ENCODE measurements at places on chromosomes 6 and 20.
A peak's percentile ranks its signal among the peaks of the same experiment; 100 is the strongest.

DNA sequence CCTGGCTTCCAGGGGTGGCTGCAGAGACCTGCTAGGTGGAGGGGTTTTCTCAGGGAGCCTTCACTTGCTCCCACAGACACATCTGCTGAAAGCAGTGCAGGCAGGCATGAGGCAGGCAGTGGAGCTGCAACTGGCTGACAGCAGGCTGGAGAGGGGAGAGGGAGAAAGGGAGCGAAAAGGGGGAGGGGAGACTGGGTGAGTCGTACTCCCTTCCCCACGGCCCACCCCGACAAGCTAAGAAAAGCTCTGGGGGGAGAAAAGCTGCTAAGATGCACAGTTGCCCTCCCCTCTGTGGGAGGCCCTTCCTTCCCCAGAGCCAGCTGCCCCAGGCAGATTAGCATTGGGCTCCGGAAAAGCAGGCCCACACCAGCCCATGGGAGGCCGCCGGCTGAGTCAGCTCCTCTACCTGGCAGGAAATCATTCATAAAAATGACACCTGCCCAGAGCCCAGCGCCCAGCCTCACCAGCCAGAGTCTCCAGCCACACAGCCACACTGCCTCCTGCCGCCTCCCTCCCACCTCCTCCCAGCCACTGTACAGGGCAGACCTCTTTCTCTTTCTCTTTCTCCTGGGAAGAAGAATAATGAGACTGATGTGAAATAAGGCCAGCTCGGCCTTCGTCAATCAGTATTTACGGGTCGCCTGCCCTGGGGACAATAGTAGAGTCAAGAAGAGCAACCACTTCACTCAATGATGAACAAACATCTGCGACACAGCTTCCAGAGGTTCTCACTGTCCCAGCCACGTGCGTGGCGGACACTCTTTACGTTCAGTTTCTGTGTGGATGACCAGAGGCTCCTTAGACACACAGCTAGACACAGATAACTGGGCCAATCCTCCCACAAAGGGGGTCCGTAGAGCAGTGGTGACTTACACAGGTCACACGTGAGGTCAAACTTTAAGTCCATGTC, 7.7 kb upstream of the C20orf203 start:
- peak; percentile 34 for DNase-seq

DNA sequence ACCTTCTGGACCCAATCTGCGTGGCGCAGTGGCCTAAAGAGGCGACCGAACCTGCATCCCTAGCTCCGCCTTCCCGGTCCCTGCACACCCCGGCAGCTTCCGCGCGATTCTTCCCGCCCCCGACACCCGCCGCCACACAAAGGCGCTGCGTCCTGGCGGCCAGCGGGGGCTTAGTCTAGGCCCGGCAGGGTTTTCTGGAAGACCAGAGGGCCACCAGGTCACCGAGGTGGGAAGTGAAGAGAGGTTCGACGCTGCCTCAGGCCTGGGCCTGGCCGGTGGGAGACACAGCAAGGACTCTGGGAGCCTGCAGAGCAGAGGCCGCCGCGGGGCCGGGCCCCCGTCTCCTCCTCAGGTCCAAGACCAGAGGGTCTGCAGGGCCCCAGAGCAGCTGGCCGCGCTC, 154.9 kb downstream of the OR2B2 start:
- peak; percentile 66 for DNase-seq

- no peak for DNase-seq
These were observed 464.1 kb downstream of the UTRN start for GRCh38 chr6:144749263-144749662.

DNA sequence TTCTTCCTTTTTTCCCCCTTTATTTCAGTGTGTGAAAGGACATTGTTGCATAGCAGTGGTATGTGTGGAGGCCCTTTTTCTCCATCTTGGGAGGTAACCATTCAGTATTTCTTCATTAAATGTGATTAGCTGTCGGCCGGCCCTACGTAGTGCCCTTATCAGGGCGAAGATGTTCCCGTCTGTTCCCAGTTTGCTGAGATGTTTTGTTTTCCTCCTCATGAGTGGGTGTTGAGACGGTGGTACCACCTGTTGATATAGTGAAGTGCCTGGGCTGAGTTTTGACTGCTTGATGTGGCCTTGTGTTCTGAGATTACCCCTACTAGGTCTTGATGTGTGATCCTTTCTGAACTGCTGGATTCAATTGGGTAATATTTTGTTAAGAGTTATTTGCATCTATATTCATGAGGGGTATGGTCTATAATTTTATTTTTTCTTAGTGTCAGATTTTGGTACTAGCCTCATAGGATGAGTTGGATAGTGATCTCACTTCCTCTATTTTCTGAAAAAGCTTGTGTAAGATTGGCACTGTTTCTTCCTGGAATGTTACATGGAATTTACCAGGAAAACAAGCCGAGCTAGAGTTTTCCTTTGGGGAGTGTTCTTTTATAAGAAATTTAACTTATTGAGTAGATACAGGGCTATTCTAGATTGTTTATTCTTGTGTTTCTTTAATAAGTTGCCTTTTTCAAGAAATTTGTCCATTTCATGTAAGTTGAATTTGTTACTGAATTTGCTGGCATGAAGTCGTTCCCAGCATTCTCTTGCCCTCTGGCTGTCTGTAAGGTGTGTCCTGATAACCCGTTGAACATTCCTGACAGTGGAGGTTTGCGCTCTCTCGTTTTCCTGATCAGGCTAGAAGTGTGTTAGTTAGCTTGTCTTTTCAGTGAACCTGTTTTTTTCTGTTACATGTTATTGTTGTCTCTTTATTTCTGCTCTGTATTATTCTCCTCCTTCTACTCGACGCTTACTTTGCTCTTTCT, 4.3 kb downstream of the MTG2 start:
- DNase-seq = no peak

DNA sequence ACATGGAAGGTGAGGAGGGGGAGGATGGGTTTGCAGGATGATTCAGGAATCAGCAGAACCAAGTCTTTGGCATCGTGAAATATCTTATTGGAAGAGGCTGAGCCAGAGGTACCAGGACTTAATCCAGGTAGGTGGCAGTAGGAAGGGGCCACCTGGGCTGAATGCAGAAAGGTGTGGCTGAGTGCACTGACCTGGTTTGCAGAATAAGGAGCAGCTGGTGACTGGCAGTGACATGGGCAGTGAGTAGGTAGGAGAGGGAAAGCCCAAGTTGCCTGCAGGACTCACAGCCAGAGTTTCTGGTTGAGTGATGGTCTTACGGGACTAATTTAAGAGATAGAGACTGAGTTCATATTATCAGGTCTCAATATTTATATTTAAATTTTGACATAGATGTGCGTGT, 1.1 kb upstream of the PBOV1 start:
- DNase-seq = no peak

DNA sequence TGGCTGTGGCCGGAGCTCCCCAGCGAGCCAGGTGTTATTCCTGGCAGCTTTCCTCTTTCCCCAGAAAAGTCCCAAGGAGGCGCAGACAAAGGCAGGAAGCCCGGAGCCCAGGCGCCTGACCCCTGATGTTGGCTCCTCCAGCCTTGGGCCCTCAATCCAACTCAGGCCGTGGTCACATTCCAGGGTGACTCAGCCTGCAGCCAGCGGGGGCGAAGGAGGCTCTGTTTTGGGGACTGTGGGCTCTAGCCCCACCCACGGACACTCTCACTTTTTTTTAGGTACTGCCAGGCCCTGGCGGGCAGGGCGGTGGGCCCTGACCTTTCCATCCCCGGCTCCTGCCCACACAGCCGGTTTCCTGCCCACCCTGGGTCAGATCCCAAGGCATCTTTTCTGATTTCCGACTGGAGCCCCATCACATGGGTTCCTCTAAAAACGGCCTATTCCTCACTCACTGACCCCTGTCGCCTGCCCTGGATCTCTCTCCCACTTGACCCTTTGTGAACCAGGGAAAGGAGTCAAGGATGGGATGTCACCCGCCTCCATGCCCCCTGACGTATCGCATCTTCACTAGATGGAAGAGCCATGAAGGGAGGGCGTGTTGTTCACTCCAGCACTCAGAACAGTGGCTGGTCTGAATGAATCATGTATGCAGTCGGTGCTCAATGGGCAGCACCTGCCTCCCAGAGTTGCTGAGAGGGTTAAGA, 5.5 kb downstream of the PTGIS start:
- peak; percentile 72 for DNase-seq

DNA sequence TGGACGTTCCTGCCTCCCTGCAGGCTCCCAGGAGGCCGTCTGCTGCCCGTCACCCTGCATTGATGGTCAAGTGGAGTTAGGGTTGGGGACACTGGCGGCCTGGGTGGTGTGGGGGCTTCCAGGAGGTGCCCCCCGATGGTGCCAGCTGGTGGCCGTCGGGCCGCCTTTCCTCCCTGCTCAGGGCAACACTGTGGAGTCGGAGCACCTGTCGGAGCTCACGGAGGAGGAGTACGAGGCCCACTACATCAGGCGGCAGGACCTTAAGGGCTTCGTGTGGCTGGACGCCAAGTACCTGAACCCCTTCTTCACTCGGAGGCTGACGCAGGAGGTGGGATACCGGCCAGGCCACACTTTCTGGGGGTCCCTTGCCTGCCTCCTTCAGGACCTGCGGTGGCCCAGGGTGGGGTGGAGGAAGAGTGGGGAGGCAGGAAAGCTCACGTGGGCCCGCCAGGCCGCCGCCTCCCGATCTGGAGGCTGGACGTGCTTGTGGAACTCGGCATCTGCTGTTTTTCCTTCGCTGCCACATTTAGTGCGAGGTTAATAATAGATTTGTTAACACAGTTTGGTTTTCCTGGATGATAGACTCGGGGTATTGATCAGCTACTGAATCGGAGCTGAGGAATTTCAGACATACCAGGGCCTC, 28.6 kb downstream of the SPATA2 start:
- no peak for DNase-seq

DNA sequence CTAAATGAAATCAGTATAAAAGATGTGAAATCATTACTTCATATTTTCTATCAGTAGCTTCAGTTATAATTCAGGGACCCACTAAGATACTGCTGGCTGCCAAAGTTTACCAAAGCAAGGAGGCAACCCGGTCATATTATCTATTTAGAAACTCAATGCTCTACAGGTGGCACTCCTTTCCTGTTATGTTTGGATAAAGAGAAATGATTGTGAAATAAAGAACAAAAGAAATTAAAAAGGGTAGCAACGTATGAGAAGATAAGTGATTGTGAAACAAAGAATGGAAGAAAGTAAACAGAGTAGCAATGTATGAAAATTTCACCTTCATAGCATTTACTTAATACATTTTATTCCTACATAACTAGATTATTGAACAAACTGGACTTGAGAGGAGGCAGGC, 45.2 kb downstream of the RSPH3 start:
- DNase-seq = no peak

Measured in tongue (tissue), 3 donors.